ENCODE measurements at places on chromosomes 11 and 22. TPM values are rescaled to one million over a fixed set of nuclear protein-coding genes. Genes with fewer than 3 reads are reported as not detected.
A peak's percentile ranks its signal among the peaks of the same experiment; 100 is the strongest.

DNA sequence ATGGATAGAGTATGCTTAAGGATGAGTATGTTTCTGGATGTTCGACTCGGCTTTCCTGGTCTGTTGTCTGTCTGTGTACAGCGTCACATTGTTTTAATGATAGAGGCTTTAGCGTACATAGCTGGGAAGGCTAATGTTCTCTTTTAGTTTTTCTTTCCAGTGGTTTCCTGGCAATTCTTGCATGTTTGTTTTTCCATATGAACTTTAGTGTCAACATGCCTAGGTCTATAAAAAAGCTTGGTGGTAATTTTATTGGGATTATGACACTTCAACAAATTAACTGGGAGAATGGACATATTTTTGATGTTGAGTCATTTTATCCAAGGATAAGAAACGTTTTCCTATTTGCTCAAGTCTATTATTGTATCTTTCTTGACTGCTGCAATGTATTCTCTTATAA lies 17.6 kb downstream of the F2 start:
- DNase-seq, result no peak

GRCh38 chr22:30288419-30289140 lies 725 bp downstream of the CASTOR1 start:
- no peak for DNase-seq

DNA sequence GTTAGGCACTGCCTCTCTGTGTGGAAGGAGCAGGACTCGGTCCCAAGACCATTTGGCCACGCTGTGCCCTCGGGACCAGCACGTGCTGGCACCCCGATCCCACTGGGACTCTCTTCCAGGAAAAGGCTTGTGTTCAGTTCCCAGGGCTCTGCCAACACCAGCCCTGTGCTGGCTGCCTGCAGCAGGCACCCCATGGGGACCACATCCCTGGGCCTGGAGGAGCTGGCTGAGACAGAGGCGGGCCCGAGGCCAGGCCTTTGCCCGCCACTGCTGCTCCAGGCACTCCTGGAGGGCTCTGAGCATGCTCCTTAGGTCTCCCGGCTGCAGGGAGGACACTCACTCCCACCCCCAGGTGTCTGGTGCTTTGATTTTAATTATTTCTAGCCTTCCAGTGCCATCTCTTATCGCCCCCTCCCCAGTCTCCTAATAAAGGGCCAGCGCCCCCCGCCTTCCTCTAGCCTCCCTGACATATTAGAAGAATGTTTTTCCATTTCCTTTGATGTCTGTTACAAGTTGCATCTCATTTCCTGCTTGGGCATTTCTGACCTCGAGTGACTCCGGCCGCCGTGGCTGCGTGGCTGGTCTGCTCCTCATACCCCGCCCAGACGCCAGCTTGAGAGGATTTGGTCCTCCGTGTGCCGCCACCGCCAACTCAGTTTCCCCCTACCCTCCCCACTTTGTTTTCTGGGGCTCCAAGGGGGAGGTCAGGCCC lies 14.4 kb downstream of the CDKN1C start:
- DNase-seq, result no peak

DNA sequence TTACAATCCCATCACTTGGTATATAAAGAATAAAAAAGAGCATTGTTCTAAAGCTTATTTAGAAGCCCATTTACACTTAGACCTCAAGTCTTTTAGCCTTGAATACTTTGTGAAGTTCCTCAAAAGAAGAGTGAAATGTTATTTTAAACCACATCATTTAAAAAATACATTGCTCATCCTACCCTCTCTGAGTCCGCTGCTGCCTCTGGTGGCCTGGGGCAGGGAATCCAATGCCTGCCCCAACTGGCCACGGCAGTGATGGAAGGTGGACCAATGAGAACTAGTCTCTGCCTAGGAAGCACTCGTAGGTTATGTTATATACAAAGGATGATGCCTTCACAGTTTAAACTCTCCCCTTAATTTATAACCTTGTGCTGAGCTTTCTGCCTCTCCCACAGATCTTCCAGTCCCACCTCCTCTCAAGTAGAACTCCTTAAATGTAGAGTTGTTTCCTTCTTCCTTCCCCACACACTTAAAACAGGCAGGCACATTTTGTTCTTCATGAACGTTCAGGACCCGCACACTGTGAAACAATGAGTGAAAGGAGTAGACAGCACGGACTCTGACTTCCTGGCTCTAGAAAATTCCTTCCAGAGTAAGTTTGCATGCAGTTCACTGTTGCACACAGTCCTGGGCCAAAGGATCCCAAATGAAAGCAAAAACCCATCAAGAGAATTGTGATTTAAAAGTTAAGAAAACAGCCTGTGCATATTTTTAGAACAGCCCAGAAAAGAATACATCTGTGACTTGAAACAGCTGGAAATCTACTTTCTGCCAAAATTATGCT lies 167.8 kb downstream of the RRAS2 start:
- no peak for DNase-seq

- no peak for DNase-seq
These were observed 374.8 kb downstream of the MIAT start for GRCh38 chr22:27032091-27032761.

DNA sequence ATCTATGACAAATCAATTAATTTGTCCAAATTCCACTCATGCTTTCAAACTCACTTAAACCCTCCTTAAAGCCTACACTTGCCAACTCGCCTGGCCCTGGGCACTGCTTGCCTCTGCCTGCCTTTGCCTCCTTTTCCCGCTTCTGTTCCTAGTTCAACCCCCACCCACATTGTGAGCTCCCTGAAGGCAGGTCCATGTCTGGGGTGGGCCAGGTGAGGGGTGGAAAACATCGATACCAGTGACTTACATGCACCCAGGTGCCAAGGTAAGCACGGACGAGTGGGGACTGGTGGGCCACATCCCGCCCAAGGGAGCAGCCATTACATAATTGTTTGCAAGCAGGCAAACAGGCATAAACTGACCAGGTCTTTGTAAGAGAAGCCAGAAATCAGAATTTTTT lies 146.2 kb downstream of the ST3GAL4 start:
- peak; percentile 9 for DNase-seq

DNA sequence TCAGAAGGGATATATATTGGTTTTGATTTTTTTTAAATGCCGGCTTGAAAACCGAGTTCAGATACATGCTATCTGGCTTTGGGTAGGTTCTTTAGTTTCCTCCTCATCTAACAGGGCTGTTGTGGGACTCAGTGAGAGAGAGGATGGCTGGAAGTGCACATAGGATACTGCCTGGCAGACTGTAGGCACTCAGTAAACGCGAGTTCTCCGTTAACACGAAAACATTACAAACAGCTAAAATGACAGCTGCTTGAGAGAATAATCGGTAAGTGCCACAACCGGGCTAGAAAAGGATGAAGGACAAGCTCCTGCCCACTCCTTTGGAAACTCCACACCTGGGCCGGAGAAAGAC lies 369 bp downstream of the XRRA1 start:
- DNase-seq, result no peak

DNA sequence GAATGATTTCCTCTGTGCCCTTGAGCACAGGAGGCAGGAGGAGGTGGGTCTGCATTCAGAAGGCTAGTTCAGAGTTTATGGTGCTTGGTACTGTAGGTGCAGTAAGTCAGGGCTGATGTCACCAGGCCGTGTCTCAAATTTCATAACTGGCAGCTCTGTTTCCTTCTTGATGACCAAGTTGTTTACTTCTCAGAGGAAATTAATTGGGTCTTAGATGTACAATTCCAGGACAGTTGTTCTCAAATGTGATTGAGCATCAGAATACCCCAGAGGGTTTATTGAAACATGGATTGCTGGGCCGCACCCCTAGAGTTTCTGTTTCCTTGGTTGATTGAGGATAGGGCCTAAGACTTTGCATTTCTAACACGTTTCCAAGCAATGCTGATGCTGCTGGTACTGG lies 6.2 kb downstream of the AMOTL1 start:
- no peak for DNase-seq

- no peak for DNase-seq
These were observed 311.6 kb downstream of the AASDHPPT start for GRCh38 chr11:106389101-106389500.

- peak; percentile 19 for DNase-seq
These were observed 98.0 kb upstream of the ASPHD2 start for GRCh38 chr22:26330971-26331625.

DNA sequence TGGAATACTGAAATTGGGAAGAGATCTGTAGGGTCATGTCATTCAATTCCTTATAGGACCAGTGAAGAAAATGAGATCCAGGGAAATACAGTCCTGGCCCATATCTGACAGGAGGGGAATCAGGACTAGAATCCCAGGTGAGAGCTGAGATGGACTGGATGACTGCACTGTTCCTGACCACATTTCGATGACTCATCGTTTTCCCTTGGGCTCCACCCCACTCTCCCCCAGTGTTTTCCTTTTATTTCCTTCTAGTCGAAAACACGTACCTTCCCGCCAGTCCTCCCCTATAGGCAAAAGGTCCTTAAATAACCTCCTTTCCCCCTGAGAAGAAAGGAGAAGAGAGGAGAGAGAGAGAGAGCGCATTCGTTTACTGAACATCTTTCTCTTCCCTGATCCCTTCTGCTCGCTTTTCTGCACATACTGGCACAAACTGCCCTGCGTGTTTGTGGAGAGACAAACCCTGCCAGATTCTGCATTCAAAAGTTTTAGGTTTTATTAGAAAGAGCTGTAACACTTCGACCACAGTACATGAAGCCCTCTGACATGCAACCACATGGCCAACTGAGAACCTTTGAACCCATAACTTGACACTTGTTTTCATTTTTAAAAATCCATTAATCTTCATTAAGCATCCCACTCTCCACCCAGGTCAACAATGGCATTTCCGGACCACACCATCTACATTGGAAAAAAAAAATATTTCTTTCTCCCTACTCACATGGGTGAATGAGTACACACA lies 565.7 kb downstream of the METTL15 start:
- DNase-seq, result no peak

- DNase-seq, result no peak
These were observed 50.9 kb upstream of the LINC01488 start for GRCh38 chr11:69430566-69430965.

DNA sequence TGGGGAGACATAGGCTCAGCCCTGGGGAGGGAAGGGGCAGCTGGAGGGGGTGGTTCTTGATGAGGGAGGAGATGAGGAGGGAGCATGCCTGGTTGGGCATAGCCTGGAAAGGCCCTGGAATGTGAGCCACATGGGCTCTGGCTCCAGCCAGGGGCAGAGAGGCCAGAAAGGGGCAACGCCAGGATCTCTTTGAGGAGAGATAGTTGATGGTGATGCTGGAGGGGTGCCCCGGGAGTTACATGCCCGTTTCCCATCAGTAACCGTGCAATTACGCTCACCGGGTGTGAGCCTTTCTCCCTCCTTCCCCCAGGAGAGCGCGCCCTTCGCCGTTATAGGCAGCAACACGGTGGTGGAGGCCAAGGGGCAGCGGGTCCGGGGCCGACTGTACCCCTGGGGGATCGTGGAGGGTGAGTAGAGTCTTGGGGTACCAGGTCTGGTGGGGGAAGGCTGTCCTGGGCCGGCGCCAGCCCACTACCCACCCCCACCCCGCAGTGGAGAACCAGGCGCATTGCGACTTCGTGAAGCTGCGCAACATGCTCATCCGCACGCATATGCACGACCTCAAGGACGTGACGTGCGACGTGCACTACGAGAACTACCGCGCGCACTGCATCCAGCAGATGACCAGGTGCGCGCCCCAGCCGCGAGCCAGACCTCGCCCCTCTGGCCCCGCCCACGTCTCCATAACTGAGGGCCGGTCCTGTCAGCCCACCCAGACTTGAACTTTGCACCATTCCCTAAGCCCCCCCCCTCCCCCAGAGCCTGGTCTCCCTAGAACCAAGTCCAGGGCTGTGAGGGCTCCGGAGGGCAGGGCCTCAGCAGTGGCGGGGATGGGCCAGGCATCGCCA lies 1.8 kb upstream of the GP1BB start:
- no peak for DNase-seq

DNA sequence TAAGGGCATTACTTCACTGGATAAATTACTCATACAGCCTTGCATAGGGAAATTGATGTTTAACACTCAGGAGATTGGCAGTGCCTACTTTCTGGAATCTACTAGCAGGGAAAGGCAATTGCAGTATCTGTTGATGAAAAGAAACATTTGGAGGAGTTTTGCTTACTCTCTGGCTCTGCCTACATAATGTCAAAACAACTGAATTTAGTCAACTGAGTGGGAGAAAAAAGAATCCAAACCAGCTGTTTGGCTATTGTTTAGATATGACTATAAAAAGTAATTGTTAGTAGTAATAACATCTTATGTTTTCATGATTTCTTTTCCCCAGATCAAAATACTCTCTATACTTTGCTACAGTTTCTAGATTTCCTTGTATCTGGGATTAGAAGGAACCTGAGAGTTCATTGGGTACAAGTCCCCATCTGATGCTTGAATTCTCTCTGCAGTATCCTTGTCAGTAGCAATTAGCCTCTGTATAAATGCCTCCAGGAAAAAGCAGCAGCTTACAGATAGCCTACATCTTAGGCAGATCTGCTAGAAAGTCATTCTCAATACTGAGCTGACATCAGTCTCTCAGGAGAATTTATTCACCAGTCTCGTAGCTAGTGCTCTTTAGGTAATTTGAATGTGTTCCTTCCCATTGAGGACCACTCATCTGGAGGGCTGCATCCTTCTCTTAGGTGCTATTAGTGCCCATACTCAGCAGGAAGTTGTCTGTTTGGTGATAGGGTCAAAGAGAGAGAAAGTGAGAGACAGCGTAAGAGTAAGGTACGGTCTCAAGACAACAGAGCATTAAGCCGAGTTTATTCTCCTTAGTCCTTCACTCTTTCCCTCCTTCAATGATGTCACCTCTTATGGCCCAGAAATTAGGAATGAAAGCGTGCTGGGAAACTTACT lies 185.9 kb upstream of the CCDC90B start:
- no peak for DNase-seq

- no peak for DNase-seq
These were observed 335.8 kb upstream of the DDI1 start for GRCh38 chr11:103700622-103701021.

GRCh38 chr11:12671370-12671769 lies 2.9 kb upstream of the TEAD1 start:
- DNase-seq, result no peak

- no peak for DNase-seq
These were observed 180.2 kb downstream of the NAV2 start for GRCh38 chr11:19892876-19893275.

GRCh38 chr11:115334932-115335788 lies 169.1 kb downstream of the CADM1 start:
- no peak for DNase-seq

DNA sequence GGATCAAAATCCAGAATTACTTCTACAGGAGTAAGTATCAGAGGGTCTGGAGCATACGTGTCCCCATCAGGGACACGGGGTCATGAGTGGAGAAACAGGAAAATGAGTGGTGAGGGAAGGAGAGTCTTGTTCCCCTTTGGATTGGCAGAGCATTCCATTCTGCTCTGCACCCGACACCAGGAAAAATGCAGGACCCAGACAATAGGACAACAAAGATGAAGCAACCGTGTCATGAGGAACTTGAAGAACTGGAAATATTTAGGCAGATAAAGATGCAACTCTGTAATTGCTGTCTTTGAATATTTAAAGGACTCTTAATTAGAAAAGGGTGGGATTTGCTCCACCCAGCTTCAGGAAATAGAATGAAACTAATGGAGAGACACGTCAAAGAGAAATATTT lies 89.0 kb upstream of the BLID start:
- DNase-seq, result no peak

The F2 gene
- not detected for total RNA-seq

The LRRN4CL gene
- total RNA-seq, result 9.8 TPM

The MS4A12 gene
- total RNA-seq, result not detected

The OR8K5 gene
- not detected for total RNA-seq

The DDTL gene
- 1.0 TPM for total RNA-seq

The SERPING1 gene
- 823 TPM for total RNA-seq

The ADAMTS15 gene
- 22.6 TPM for total RNA-seq

The PRDM10 gene
- total RNA-seq, result 10.8 TPM

The BIK gene
- total RNA-seq, result 25.0 TPM

The TPH1 gene
- total RNA-seq, result 0.64 TPM

The C11orf97 gene
- not detected for total RNA-seq

The TSPAN32 gene
- total RNA-seq, result 0.33 TPM

The MOV10L1 gene
- total RNA-seq, result 0.16 TPM

The OSM gene
- 1.3 TPM for total RNA-seq

The OR5P2 gene
- total RNA-seq, result 6.6 TPM

The PRDM11 gene
- 10.9 TPM for total RNA-seq
